AG08395 (cell line): ENCODE measurements at places on chromosomes 13 and 19.

- peak; percentile 56 for DNase-seq
Measured at GRCh38 chr19:54430306-54431254, 15.3 kb downstream of the TTYH1 start.

DNA sequence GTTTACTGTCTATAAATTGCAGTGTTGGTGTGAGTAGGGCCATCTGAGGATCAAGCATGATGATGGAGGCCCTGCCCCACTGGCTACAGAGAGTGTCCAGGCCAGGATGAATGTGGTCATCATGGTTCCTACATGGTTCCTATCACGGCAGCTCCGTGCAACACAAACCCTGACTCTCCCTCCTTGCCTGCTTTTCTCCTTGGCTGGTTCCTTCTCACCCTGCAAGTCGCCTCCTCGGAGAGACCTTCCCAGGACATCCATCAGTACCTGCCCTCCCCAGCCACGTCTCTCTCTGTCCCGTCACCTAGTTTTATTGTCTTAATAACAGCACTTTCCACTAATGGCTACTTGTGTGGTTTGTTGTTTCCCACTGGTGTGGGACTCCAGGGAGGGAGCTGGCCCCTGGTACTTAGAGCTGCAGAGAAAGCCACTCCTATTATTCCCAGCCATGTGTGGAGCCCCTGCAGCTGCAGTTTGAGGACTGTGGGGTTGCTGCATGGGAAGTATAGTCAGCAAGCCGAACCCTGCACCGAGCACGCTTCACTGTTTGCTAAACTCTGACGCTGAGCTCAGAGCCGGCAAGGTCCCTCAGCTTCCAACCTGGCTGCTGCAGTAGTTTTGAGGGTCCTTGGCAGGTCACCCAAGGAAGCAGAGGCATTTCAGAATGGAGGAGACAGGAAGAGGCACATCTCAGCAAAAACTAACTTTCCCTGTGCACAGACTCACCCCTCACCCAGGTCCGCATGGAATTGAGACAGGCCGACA, 146.4 kb upstream of the VSTM2B start:
- no peak for DNase-seq

DNA sequence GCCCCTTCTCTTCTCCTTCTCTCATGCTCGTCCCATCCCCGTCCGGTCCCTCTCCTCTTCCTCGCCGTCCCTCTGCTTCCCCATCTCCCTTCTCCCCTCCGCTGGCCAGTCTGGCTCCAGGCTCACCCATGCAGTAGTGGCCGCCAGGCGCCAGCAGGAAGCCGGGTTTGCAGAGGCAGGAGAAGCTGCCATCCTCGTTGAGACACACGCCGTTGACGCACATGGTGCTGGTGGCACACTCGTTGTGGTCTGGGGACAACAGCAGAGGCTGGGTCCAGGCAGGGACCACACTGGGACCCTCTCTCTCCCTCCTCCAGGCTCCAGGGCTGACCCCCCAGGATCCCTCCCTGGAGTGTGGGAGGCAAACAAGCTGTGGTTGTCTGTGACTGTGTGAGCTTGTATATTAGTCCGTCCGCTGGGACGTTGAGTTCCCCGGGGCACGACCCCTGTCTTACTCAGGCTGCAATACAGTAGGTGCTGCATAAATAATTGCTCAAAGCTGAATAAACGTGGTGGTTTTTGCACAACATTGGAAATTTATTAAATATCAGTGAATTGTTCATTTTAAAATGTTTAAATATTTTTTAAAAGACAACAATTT, 16.4 kb downstream of the FBN3 start:
- DNase-seq = no peak

GRCh38 chr13:97526556-97526955, 92.6 kb downstream of the RAP2A start:
- no peak for DNase-seq

GRCh38 chr13:112770504-112770903, 80.7 kb downstream of the ATP11A start:
- no peak for DNase-seq

GRCh38 chr13:57346786-57347185, 179.8 kb downstream of the PRR20E start:
- no peak for DNase-seq
